ENCODE measurements at places on chromosomes 16 and 17.

DNA sequence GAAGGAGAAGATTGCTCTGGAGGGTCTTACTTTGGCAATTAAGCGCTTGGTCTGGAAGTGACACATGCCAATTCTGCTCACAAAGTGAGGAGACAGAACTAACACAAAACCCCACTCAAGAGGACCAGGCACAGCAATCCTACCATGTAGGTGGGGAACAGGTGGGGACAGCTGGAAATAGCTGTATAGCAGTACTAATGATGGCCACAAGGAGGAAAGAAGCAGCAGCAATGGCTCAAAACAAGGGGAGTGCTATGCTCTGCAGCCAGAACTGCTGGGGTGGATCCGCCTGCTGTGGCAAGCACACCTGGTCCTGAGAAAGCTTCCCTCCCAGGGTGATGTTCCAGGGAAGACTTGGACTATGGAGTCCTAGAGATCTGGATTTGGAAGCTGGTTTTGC, 17.0 kb upstream of the TMEM132E start:
- no peak for DNase-seq

- no peak for DNase-seq
Measured at GRCh38 chr17:28385037-28385400, 13.5 kb downstream of the SARM1 start.

DNA sequence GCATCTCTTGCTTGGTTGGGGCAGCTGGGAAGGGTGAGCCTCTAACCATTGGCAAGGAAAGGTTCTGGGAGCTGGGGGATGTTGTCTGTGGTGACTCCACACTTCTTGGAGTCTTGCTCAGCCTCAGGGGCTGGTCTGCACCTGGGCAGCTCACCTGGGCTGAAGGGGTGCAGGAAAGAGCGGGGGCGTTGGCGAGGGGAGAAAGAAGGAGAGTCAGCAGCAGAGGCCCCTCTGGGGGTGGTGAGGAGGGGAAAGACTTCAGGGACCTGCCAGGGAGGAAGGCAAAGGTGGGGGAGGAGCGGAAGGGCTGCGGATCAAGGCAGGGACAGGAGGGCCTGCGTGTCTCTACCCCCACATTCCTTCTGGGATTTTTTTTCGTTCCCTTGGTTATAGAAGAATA, 47.7 kb downstream of the CCDC42 start:
- DNase-seq = no peak

- DNase-seq = peak; percentile 76
Measured at GRCh38 chr17:182050-182751, 751 bp upstream of the DOC2B start.

DNA sequence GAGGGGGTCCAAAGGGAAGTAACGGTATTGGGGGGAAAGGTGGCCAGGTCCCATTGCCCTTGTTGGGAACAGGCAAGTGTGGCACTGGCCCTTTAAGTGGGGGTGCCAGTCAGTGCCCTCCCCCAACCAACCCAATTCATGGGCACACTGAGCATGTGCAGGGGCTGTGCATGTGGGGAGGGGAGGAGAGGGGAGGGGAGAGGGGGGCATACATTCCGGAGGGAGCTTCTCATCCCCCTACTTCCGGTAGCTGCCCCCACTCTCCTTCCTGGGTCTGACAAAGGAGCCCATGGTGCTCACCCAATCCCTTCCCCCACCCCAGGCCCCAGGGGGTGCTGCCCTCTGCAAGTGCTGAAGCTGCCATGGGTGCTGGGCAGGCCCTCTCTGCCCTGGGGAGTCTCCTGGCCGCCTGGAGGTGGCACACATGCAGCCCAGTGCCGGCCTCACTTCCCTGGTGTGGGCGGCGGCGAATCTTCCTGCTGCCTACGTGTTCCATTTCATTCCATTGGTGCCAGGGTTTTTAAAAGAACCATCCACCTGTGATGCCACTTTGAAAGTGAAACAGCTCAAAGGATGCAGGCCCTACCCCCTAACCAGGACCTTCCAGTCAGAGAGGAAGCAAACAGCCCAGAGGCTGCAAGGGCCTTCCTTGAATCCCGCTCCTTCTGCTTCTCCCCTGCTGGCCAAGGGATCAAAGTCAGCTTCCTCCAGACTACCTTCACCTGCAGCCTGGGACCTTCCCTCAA, 11.0 kb downstream of the HEXIM2 start:
- DNase-seq = peak; percentile 86

GRCh38 chr16:79592186-79592585, 8.4 kb downstream of the MAF start:
- DNase-seq = no peak

DNA sequence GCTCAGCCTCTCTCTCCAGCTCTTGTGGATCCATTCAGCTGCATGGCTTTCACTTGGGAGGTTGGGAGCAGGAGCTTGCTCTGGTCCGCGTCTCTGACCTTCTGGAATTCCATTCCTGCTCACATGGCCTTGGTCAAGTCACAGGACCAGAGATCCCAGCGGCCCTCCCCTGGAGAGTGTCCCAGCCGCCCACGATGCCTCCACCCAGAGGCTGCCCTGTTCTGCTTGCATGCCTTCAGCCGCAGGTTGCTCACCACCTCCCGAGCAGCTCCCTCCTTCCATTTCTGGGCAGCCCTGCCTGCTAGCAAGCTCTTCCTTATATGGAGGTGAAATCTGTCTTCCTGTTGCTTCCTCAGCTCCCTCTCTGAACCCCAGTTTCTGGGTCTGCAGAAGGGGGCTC, 32.6 kb downstream of the RAI1 start:
- DNase-seq = no peak

DNA sequence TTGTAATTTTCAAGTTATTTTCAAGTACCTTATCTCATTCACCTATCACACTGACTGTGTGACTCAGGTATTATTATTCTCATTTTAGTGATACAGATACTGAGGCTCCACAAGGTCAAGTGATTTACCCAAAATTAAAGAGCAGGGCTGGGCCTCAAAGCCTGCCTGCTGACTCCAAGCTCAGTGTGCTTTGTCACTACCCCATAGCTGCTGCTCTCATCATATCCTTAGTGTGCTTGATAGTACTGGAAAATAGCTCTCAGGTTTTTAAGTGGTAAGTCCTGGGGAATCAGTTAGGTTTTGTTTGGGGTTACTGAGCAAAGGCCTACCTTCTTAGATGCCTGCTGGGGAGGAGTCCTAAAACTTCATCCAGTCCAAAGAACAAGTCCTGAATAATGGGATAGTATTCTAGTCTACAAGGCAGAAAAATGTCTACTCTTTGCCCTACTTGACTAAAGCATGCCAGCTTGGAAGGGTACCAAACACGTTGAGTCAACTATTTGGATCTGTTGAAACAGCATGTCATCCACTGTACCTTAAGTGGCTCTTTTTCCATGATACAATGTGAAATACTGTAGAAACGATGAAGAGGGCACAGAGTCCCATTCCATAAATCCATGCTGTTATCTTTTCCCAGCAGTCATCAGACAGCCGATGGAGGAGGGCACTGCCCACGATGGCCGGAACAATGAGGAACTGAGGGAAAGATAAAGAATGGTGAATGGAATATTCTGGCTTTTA, 10.7 kb downstream of the MMD start:
- no peak for DNase-seq

- no peak for DNase-seq
Measured at GRCh38 chr16:21647562-21648164, 4.7 kb downstream of the IGSF6 start.

- no peak for DNase-seq
Measured at GRCh38 chr17:76720941-76721340, 5.5 kb downstream of the JMJD6 start.

- no peak for DNase-seq
Measured at GRCh38 chr16:60217787-60218186, 1483.7 kb upstream of the GOT2 start.

GRCh38 chr17:72392056-72393010, 271.5 kb downstream of the SOX9 start:
- DNase-seq = peak; percentile 55

GRCh38 chr17:31525801-31526549, 134.5 kb downstream of the RAB11FIP4 start:
- DNase-seq = no peak
